ENCODE measurements at places on chromosomes 1 and 21. TPM values are rescaled to one million over a fixed set of nuclear protein-coding genes. Genes with fewer than 3 reads are reported as not detected.

GRCh38 chr1:91054780-91055481, 33.1 kb upstream of the ZNF644 start:
- no peak for DNase-seq

- no peak for DNase-seq
These were observed 469.8 kb downstream of the USP25 start for GRCh38 chr21:16199539-16199938.

DNA sequence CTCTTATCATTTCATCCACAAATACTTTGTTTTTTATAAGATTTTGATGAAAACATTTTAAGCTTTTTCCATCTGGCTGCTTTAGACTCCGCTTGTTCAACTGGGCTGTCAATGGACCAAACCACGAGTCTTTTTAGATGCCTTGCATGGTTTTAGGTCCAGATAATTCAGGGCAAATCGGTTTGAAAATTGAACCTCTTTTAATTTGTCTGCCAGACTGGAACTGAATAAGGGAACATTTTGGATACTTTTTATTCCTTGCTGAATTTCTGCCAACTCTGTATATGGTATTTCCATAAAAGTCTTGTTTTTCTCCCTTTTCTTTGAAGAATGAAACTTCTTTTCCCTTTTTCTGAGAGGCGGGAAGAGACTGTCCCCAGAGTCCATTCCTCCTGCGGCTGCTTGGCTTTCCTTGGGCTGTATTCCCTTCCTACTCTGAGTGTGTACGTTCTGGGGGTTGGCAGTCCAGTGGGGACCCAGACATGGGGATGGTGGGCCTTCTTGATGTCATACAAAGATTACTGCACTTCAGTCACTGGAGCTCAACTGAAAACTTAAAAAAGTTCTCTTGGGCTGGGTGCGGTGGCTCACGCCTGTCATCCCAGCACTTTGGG, 46.5 kb upstream of the CNN3 start:
- no peak for DNase-seq

DNA sequence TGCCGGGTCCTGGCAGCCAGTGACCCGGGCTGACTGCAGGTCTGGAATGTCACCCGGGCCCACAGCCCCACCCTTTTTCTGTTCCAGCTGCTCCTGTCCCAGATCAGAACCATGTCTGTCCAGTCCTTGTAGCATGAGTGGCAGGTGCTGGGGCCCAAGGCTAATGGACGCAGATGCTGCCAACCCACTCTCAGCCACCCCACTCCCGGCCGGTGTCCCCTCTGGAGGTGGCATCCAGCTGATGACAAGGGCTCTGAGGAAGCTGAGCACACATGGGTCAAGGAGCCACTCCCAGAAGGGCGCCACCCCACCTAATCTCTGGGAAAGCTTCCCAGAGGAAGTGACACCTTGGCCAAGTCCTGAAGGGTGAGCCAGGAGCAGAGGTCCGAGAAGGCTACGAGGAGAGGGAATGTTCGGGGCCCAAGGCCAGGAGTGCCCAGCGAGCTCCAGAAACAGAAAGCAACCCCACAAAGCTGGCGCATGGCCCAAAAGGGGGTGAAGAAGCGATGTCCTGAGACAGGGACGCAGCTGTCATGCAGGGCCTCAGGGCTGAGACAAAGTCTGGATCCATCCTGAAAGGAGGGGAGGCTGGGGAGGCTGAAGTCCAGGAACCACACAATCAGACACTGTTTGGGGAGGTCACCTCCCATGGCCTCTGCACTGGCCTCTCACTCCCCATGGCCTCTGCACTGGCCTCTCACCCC, 39.5 kb downstream of the ACOT7 start:
- peak; percentile 63 for DNase-seq

GRCh38 chr1:33146003-33146402, 35.8 kb downstream of the TRIM62 start:
- no peak for DNase-seq

- no peak for DNase-seq
These were observed 57.9 kb downstream of the SASS6 start for GRCh38 chr1:100074604-100075395.

Gene OPTC
- total RNA-seq = not detected

Gene SPRR1A
- not detected for total RNA-seq

All from right atrium auricular region (tissue), 2 donors.